ENCODE measurements at places on chromosomes 5 and 9.

- no peak for DNase-seq
These were observed 572 bp downstream of the CDK5RAP2 start for GRCh38 chr9:120579139-120580050.

DNA sequence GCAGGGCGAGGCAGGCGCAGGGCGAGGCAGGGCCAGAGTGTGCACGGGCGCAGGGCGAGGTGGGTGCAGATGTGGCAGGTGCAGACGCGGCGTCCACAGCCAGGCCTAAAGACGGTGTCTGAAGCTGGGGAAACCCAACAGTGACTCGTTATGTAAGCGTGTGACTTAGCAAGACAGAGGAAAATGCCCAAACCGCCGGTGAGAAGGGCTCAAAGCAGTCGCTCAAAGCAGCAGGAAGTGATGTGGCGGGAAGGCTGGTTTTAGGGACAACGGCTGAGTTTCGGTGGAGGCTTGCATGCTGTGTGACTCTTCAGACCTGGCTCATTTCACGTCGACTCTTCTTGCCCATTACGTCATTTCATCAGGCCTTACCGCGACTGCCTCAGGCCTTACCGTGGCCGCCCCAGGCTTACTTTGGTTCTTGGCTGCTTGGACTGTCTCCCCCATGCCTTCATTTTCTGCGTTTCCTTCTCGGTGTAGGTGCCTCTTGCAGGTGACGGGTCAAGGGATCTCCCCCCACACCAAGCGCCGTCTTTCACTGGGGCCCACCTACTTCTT lies 50.5 kb upstream of the EXOC3 start:
- peak; percentile 52 for DNase-seq

- no peak for DNase-seq
These were observed 103.5 kb downstream of the NPR3 start for GRCh38 chr5:32814620-32815019.

GRCh38 chr9:72185561-72185960 lies 36.3 kb downstream of the GDA start:
- no peak for DNase-seq

DNA sequence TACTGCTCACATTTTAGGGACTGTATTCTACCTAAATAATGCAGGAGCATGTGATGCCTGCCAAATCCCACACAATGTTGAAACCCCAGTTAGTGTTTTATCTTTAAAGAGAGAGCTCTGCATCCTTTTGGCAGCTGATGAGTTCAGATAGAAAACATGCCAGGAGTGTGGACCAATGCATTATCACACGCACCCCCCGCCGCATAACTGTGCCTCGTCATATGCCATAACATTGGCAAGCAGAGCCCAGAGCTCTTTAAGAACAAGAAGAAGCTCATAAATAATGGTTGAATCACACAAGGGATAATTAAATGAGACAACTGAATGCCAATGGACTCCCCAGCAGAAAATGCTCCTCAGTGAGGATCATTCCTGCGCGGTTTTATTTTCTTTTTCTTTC lies 52.8 kb upstream of the RORB start:
- no peak for DNase-seq

DNA sequence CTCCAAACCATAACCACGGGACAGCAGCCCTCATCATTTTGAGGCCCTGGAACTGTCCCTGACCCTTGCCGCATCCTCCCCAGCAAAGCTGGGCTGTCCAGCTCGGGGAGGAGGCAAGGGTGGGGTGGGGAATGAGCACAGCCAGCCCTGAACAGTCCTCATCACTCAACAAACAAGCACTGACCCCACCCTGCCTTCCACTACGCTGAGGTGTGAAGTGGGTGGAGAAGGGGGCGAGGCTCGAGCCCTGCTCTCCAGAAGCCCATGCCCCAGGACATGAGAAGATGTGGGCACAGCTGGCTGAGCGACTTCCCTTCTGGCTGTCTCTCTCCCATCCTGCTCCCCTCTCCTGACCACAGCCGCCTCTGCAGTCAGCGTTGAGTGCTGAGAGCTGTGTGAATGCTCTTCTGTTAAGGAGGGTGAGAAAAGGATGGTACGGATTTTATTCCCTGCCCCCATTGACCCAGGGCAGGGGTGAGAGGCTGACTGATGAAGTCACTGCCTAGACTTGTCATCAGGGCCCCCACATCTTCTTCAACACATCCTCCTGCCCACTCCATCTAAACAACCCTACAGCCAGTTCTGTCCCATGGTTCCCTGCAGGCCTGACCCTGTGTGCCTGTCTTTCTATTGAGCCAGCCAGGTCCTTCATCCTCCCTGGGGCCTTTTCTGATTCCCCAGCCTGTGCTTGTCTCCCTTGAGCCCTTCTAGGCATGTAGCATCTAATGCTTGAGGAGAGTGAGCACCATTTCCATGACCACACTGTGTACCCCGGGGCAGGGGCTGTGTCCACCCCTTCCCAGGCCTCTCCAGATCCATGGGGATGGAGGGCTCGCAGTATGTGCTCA lies 276.0 kb downstream of the FSTL4 start:
- no peak for DNase-seq

DNA sequence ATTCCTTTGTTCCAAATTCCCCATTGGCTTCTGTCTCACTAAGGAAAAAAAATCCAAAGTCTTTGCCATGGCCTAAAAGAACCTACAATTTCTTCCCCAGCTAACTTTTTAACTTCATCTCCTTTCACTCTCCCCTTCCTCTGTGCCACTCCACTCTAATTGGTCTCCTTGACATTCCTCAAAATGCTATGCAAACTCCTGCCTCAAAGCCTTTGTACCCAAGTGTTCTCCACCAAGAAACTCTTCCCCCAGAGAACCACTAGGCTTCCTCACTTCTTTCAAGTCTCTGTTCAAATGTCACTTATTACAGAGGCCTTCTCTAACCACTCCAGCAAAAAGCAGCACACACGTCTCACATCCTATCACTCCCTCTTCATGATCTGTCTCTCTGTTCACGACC lies 91.6 kb upstream of the NR4A3 start:
- no peak for DNase-seq

DNA sequence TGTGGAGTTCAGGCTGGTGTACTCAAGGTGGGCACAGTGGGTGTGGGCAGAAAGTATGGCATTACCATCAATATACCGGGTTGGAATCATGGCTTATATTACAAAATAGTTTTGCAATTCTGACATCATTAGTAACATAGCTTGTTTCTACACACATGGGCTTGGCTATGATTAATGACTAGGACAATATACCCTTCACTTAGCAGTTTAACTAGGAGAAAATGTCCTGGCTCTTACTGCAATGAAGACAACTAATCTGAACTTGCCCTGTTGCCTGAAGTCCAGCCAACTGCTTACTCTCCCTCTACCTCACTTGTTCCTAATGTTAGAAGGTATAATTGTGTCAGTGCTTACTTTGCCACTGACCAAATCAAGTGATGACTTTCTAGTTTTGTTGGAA lies 612.5 kb downstream of the EFNA5 start:
- no peak for DNase-seq

DNA sequence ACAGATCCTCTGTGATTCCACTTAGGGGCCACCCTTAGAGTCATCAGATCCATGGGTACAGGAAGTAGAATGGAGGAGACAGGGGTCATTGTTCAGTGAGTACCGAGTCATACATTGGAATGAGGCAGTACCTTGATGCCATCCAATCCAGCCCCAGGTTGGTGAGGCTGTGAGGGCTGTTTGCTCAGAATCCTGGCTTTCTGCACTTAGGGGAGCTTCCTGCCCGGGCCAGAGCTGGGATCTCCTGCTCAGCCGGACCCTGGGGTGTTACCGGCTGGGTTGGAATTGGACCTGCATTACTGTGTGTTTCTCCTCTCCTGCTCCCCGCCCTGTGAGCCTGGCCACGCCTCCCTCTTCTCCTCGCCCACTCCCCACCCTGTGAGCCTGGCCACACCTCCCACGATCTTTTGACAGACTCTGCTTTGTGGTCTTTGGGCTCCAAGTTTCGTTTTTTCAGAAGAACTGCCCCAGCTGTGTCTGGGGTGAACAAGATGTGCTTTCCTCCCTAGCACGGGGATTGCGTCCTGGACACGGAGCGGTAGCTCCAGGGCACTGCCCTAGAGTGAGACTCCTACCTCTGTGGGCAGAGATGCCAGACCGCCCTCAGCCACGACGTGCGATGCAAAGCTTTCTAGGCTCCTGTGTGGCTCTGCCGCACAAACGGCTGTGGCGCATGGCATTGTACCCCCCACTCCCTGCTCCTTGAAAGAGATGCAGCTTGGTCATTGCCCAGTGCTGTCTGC lies 15.4 kb downstream of the TRAF2 start:
- no peak for DNase-seq

DNA sequence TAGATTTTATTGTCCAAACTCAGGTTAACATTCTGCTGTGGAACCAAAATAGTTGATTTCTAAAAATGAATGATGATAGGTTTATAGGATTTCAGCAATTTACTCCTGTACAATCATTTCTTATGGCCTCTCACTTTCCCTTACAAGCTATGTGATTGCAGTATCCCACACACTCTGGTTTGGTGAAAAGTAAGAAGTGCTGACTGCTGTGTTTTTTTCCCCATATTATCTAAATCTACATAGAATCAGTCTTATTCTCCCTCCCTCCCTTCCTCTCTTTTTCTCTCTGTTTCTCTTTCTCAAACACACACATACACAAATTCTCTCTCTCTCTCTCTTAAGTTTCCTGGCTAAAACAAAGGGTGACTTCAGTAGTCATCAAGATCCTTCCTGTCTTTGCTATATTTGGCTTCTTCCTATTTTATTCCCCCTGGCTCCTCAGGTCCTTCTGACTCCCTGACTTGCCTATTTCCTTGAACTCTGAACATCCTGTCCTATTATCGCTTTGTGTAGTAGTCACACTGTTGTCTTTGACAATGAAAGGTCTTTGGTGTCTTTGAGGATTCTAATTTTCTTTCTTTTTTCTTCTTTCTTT lies 55.9 kb upstream of the HAPLN1 start:
- no peak for DNase-seq

- peak; percentile 8 for DNase-seq
These were observed 157.6 kb upstream of the IRX2 start for GRCh38 chr5:2909035-2909434.

GRCh38 chr9:35258660-35259474 lies 97.1 kb downstream of the UNC13B start:
- peak; percentile 66 for DNase-seq

GRCh38 chr5:107514305-107514704 lies 156.4 kb downstream of the EFNA5 start:
- DNase-seq, result no peak

DNA sequence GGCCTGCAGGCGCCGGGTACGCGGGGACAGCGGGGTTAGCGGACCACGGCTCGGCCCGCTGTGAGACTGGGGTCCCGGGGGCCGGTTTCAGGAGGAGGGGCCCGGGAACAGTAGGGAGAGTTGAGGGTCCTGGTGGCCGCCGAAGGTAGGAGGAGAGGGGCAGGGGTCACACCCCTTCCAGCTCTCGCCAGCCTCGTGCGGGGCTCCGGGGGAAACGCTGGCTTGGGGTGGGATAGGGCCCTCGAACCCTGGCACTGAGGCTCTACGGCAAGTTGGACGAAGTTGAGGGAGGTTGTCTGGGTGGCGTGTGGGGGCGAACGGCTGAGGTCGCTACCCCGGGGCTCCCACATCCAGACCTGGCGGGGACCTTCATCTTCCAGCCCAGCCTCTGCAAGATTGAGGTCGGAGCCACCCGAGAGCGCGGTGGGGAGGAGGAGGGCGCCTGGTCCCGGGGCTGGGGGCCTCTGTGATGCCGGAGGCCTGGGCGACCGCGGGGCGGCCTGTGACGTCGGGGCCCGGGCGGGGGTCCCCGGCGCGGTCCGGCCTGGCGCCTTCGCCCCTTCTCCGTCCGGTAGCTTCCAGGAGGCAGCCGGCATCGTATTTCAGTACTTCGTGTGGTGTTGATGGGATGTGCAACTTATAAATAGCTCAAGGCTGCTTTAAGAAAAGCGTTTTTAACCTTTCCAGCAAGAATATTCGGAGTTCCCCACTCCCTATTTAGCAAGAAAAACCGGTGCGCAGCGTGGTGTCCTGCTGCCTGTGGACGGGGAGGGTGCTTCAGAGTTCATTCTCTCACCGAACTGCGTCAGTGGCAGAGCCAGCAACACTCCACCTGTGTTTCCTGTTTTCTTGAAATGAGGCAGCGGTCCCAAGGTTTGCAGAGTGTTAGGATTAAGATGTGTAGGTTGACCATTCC lies 902 bp downstream of the HABP4 start:
- DNase-seq, result peak; percentile 72

GRCh38 chr5:54159153-54159892 lies 151.1 kb downstream of the ARL15 start:
- no peak for DNase-seq

GRCh38 chr9:126429190-126429589 lies 102.6 kb downstream of the MVB12B start:
- no peak for DNase-seq

DNA sequence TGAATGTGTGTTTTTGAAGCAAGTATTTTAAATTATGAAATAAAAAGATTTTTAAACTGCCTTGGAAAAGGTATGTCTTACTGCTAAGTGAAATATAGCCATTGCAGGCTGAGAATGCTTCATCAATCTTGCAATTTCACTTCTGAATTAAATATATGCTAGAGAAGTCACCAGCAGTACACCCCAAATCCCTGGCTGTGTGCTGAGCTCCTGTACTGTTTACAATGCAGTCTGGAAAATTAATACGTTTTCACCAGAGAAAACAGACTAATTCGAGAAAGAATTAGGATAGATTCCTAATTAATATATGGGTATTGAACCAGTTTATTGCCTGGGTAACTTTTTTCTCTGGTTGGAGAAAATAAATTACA lies 3.2 kb downstream of the PRDM6 start:
- DNase-seq, result no peak

DNA sequence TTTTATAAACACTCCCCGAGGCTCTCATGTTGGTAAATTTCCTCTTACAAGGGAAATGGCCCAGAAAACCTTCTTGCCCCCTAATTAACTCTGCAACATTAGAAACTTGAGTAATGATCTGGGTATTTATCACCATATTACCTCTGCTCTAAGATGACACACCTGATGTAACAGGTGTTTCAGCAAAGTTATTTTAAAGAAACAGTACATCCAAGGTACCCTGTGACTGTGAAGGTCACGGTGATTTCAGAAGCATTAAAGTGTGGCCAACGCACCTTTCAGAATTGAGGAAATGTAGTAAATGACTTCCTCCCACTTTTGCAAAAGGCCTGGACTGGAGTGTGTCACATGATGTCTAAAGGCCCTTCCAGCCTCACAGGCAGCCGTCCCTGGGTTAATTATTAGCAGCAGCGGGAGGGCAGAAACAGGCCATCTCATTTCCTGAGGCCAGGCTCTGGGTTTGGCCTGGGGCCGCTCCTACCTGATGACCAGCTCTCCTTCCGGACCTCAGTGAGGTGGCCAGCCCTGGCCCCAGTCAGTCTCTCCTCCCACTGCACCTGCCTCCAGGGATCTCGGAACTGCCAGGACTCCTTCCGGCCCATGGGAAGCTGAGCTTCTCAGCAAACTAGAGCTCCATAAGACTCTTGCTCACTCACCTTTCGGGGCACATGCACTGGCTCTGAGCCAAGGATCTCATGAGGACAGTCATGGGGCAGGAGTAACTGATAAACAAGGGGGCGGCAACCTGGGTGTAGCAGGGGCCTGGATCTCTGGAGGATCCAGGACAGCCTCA lies 20.7 kb downstream of the PTPN3 start:
- DNase-seq, result no peak

All from suprapubic skin (tissue), 4 donors.